NCI-H524 treated with DMSO at 0.1 percent for 48 hours (cell line): ENCODE measurements at places on chromosomes 5 and 9.

- peak; percentile 27 for DNase-seq
Observed at GRCh38 chr5:21810737-21811316, 1042.3 kb downstream of the CDH12 start.

DNA sequence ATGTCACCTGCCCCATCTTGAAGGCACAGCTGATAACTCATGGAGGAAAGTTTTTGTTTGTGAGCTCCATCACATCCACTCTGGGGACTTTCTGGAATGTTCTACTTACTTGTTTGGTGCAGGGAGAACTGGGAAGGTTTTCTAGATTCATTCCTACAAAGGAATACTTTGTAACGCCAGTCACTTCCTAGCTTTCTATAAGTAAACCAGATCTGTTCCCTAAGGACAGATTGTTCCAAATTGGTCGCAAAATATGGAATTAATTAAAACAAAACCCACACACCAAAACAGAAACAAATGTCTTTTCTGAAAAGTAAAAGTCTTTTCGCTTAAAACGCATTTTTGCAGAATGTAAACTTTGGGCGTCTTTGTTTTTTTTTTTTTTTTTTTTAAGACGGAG is 167.6 kb downstream of the PDZD2 start:
- no peak for DNase-seq

- DNase-seq, result peak; percentile 14
Observed at GRCh38 chr9:8754751-8755150, 955.2 kb upstream of the DMAC1 start.

GRCh38 chr5:203246-203930 is 12.1 kb downstream of the LRRC14B start:
- no peak for DNase-seq

DNA sequence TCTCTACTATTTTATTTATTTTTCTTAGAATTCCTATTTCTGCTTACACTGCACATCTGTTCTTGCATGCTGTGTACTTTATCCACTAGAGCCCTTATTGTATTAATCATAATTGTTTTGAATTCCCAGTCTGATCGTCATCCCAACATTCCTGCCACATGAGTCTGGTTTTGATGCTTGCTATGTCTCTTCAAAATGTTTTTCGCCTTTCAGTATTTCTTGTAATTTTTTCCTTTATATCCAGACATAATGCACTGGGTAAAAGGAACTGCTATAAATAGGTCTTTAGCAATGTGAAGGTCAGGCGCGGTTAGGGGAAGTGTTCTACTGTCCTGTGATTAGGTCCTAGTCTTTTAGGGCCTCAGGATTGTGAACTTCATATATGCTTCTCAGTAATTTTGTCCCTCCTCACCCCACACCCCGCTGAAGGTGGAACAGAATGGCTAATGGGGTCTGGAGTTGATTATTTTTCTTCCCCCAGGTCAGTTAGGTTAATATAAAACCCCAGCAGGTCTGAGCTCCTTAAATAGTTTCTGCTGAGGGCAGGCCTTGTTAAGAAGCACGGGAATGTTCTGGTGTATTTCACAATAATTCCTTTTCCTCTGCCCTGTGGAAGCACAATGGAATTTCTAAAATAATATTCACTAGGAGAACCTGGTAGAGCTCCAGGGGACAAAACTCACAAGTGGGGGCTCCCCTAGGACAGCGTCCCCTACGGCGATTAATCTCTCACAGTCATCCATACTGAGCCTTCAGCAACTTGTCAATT is 146.6 kb upstream of the TUT7 start:
- DNase-seq, result no peak

DNA sequence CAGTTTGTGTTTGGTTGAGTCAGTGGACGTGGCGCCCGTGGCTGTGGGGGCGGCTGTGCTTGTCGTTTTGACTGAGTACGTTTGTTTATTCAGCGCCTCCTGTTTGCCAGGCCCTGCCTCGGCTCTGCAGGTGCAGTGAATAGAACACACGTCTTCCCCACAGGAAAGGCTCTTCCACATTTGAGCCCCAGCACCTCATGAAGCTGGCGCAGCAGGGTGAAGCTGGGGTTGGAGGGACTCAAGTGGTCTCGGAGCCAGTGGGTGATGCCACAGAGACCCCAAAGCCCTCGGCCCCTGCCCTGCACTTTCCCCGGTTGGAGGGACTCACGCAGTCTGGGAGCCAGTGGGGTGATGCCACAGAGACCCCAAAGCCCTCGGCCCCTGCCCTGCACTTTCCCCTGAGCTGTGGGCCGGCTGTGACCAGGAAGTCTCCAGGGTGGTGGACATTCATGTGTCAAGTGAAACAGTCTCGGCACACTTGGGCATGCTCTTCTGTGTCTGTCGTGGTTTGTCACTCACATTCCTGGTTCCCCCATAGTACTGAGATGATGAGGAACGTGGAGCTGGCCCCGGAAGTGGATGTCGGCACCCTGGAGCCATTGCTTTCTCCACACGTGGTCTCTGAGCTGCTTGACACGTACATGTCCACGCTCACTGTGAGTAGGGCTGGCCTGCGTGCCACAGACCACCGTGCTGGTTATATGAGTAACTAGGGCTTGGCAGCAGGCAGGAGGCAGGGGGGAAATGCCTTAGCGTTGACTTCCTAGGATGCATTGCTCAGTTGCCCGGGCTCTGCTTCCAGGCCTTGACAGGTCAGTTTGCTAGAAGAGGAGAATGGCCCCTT is 13.6 kb downstream of the EXOC3 start:
- no peak for DNase-seq

DNA sequence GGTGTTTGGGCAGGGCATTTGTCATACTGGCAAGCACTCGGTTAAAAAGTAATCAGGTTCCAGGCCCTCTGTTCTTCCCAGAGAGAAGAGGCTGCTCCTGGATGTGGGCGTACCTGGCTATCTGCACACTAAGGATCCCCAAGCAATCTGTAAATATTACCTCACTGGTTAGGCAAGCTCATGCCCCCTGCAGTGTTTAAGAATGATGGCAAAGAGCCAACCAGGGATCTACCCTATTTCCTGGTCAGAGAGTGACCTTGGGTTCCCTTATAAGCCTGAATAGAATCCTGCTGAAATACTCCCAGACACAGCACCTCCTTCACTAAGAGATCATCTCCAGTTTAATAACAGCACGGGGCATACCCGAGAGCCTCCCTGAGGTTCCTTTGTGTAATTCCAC is 181.2 kb downstream of the PIK3R1 start:
- no peak for DNase-seq
